Neural progenitor cell (in vitro differentiated cells): ENCODE measurements at places on chromosomes 3 and 15. TPM values are rescaled to one million over a fixed set of nuclear protein-coding genes. Genes with fewer than 3 reads are reported as not detected.

NAALADL2 gene
- total RNA-seq = 7.3 and 11.5 TPM in 2 replicates

- DNase-seq = no peak
Measured at GRCh38 chr3:123084738-123085237, 18.0 kb downstream of the PDIA5 start.

FHIT gene
- total RNA-seq = 3.2 and 5.7 TPM in 2 replicates

ISG20 gene
- 0.56 and 0.65 TPM in 2 replicates for total RNA-seq

DNA sequence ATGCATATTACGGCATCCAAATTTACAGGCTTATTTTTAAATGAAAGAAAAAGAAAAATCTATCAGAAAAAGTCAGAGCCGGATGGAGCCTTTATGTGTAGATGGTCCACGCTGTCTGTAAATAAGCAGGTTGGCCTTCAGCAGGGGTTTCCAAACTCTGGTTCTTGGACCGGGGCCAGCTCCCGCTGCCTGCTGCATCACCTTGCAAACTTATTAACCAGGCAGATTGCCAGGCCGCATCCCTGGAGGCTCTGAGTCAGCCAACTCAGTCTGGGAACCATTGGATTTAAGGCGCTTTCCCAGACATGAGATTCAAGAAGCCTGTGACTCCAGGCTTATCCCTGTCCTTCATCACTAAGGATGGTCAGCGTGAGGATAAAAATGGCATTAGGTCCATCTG lies 212.4 kb downstream of the OPA1 start:
- no peak for DNase-seq

IQCF5 gene
- total RNA-seq = not detected in 2 replicates

- no peak for DNase-seq
Measured at GRCh38 chr3:141996437-141996836, 120.0 kb downstream of the ATP1B3 start.

- DNase-seq = no peak
Measured at GRCh38 chr3:168275662-168276061, 179.9 kb upstream of the GOLIM4 start.

- no peak for DNase-seq
Measured at GRCh38 chr3:177890359-177890683, 645.9 kb upstream of the KCNMB2 start.

GRCh38 chr3:184786280-184786941 lies 25.6 kb upstream of the VPS8 start:
- DNase-seq = no peak

DNA sequence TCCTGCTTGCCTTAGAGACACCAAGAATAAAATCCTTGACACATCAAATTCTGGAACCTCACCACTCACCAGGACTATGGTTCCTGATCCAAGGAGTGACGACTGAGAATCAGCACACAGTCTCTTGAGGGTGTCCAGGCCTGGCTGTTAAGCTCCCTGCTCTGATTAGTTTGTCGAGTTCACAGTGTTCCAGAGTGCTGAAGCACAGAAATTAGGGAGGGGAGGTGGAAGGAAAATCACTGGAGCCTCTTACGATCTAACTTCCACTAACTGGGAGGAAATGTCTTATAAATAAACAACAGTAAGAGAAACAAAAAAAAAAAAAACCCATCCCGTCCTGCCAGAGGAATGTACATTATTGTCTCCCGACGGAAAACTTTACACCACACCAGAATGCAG lies 330.2 kb downstream of the TIGIT start:
- no peak for DNase-seq

DNA sequence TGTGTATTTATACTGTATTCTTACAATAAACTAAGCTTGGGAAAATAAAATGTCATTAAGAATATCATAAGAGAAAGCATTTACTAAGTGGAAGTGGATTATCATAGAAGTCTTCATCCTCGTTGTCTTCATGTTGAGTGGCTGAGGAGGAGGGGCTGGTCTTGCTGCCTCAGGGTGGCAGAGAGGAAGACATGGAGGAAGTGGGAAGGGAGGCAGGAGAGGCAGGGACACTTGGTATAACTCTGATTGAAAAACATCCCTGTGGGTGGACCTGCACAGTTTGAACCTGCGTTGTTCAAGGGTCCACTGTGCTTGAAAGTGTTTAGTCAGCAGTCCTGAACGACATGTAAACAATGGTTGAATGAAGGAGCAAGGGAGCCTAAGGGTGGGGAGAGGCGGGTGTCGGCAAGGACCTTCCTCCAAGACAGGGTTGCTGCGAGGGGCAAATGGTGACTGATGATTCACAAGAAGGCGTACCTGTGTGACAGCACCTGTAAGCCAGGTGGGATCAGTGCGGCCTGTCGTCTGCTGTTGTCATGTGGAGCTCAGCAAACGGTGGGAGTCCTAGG lies 103.8 kb upstream of the KLF13 start:
- no peak for DNase-seq

- no peak for DNase-seq
Measured at GRCh38 chr3:46865031-46865507, 1.8 kb upstream of the MYL3 start.

DNA sequence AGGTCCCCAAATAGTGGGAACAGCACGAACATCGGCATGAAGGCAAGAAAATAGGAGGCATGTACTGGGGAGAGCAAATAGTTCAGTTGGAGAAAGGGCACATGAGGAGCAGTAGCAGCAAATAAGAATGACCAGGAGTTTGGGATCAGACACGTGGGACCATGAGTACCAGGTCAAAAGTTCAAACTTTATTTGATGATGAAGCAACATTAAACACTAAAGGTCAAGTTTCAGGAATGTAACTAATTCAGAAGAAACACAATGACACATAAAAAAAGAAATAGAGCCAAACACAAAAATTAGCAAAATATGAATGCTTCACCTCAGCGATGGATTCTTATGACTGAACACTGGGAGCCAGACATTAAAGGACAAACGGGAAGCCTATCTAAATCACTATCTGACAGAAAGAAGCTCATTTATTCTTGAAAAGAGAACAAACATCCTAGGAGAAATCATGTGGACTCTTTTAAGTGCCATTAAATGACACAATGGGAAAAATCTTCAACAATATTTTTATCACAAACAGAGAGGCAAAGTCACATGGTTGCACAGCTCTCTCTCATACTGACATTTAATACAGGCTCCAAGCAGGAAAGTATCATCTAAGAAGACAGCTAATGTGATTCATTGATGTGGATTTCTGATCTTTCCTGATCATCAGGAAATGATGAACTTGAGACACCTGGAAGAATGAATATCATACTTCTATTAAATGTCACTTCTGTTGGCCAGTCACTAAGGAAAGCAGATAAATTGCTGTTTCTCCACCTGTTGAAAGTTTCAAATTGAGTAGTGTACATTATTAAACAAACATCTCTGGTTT lies 216.9 kb upstream of the THBS1 start:
- DNase-seq = no peak

DNA sequence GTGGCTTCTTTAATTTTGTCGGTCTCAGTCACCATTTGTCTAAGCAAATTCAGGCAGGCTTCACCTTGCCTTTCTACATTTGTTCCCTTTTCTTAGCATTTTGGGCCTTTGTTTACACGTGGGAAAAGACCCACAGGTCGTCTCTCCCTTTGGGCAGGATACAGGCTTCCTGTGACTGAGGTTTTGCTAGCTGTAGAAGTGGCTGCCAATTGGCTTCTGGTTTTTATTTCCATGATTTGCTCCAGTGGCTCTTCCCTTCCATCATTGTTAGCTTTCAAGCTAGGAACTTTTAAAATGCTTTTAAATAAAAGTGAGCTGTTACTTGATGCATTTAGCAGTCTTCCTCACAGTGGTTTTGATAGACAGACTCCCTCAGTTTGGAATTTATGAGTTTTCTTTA lies 37.3 kb downstream of the MLH1 start:
- no peak for DNase-seq
